ENCODE measurements at places on chromosomes 12 and 14.

GRCh38 chr12:122859303-122860039 is 24.2 kb downstream of the HIP1R start:
- DNase-seq, result no peak

- no peak for DNase-seq
These were observed 62.2 kb upstream of the PCED1B start for GRCh38 chr12:47017041-47017713.

DNA sequence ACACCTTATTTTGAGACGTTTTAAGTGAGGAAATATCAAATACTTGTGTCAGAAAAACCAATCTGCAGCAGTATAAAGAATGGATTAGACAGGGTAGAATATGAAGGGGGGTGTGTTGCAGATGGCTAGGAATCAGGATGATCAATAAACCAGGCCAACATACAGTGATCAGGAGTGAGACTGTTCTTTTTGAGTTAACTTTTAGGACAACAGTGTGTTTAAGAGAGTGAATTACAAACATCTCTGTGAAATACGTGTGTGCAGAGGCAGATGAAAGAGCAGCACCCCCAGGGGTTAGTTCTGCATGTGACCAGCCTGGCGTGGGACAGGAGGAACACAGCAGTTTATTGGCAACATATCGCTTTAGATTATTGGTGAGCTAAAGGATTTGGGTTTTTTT is 10.6 kb upstream of the NRDE2 start:
- no peak for DNase-seq

- DNase-seq, result no peak
These were observed 3.7 kb downstream of the LETMD1 start for GRCh38 chr12:51051787-51052186.

GRCh38 chr12:15880721-15881120 is 1.5 kb upstream of the STRAP start:
- DNase-seq, result no peak

- DNase-seq, result no peak
These were observed 27.3 kb downstream of the NTF3 start for GRCh38 chr12:5459051-5459782.

DNA sequence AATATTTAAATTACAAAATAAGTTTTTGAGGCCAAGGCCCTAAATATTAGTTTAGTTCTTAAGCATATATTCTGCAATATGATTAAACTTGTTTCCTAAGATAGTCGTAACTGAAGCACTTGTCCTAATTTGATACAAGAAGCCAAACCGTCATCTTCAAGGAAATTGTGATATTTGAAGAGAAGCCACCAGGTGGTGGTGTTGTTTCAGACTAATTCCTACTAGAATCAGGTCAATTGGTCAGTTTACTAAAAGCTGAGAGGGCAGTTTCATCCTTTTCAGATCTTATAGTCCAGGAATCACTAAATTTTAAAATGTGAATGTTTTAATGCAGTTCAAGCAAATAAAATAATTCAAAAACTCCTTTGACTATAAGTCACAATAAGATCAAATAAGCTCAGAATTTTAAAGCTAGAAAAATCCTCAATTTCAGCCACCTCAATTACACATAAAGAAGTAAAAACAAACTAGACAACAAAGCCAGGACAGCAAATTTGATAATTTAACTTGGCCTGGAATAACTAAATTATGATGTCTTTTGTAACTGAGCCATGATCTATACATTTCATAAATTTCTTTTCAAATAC is 7.1 kb upstream of the ARL1 start:
- DNase-seq, result peak; percentile 13
